ENCODE measurements at places on chromosomes 5 and 9.

DNA sequence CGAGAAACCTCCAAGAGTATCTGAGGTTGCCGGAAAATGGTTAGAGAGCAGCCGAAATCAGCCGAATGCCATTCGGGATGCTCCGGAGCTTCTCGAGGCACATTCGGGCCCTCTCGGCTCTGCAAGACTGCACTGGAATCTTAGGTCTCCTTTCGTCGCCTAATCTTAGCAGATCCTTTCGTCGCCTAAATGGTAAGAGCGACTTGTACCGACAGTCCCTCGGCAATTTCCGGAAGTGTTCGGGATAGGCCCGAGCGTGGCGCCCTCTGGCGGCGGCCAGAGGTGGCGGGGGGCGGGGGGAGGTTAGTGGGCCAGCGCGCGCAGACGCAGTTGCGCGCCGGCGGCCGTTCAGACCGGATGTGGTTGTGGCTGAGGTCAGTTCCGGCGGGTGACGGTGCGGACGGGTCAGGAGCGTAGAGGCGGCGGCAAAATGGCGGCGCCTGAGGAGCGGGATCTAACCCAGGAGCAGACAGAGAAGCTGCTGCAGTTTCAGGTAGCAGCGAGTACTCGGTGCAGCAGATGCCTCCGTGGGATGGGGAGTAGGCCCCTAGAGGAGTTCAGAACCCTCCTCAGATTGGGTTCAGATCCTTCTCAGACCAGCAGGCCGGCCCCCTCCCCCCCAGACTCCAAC, at the start of gene FAF2:
Gene FAF2, plus strand, starts transcription at position 408 of the 631 bp plus-strand sequence. Its CDS starts 23 bp downstream, at position 431.
- peak; percentile 98 for DNase-seq

- DNase-seq, result no peak
These were observed 9.1 kb downstream of the IL31RA start for GRCh38 chr5:55860288-55860687.

GRCh38 chr5:176400382-176401156, 12.0 kb downstream of the HIGD2A start:
- DNase-seq, result no peak

DNA sequence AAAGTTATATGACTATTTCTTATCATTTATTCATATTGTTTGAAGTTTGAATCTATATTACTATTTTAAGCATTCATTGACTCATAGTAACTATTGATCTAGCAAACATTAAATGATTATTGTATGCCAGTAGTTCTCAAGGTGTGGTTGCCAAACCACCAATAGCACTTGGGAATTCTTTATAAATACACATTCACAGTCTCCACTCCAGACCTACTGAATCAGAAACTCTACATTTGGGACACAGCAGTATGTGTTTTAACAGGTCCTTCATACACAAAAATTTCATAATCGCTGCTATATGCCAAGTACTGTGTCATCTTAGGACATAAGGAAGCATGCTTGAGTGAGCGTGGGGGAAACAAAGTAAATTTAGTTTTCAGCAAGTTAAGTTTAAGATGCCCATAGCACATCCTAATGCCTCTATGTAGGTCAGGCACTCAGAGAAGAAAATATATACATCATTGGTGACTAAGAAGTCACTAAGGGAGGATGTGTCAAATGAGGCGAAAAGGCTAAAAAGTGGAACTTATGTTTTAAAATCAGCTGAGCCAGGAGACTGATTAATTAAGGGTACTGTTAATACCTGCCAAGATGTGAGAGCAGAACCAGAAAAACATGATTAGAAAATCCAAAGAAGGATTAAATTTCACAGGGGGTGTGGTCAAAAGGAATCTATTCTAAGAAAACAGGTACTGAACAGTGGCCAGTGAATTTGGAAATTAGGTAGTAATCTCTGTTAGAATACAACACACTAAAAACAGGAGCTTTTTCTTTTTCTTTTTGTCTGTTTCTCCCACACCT, 340.8 kb downstream of the HCN1 start:
- DNase-seq, result no peak

GRCh38 chr5:91487420-91487819, 104.3 kb upstream of the ARRDC3 start:
- DNase-seq, result no peak

DNA sequence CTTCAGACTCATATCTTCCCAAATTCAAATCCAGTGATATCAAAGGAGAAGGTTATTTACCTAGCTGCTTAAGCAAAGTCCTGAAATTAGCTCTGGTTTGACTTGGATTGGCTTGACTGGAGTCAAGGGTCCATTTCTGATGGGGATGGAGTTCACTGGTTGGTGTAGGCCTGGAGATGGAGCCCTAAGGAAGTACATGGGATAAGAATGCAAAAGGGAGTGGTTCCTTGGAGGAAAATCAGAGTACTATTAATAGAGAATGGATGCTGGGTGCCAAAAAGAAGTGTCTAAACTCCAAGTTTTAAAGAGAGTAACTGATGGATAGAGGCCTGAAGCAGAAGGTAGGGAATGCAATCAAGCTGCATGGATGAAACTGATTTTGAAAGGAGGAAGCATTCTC, 13.8 kb downstream of the TXNDC8 start:
- DNase-seq, result no peak

DNA sequence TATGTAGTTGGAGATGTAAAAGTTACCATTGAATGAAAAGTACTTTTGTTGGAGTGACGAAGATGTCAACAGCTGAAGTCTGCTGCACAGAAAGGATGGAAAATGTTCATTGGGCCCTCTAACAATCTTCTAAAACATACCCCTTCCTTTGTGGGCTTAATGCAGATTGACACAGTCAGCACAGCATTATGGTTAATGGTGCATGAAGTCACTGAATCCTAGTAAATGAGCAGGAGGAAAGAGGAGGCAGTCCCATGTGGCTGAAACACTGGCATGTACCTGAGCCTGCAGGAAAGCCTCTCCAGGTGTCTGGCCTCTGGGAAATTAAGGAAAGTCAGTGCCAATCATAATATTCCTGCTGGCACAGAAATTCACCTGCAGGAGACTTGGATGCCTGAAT, 153.8 kb downstream of the ARL15 start:
- no peak for DNase-seq

GRCh38 chr5:127785098-127785927, 82.1 kb downstream of the CCDC192 start:
- DNase-seq, result peak; percentile 84

GRCh38 chr9:133572821-133573361, 36.3 kb downstream of the FAM163B start:
- DNase-seq, result no peak

DNA sequence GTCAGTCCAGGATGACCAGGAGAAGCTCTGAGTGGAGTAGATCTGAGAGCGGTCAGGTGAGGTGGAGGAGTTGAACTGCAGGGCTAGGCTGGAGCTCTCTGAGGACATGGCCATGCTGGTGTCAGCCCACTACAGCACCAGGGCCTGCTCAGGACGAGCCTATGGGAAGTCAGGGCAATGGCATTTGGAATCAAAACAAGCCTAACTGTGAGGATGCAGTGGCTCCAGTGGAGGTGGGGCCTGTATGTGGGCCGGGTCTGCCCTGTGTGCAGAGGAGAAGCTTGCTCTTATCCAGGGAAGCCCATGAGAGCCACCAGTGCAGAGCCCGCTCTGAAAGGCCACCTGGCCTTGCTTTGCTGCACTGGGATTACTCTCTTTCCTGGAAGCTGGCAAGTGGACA, 11.1 kb downstream of the CXCL14 start:
- DNase-seq, result no peak

DNA sequence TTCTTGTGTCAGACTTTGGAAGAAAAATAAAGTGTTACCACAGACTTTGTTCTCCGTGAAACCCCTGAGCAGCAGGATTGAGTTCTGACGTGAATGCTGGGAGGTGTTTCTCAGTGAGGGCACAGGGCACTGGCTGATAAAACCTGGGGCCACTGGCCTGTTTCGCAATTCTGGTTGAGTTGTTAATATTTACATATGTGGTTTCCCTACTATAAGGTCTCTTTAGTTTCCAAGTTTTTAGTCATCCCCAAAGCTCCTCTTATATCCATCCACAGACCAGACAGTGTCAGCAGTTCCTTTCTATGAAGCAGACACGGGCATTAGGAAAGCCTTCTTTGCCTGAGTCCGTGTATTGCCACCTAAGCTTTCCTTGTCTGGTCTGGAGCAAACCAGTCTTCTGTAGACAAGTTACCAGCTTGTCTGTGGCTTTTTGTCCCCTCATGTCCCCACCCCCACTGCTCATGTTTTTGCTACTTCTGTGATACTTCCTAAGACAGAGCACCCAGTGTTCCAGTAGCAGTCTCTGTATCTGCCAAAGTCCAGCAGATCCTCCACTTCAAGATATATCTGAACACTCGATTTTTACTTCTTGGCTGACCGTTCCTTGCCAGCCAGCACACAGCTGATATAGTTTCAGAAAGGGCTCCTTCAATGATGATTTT, 42.0 kb downstream of the ACO1 start:
- DNase-seq, result peak; percentile 46

GRCh38 chr5:69004676-69005075, 89.1 kb upstream of the SLC30A5 start:
- DNase-seq, result no peak

DNA sequence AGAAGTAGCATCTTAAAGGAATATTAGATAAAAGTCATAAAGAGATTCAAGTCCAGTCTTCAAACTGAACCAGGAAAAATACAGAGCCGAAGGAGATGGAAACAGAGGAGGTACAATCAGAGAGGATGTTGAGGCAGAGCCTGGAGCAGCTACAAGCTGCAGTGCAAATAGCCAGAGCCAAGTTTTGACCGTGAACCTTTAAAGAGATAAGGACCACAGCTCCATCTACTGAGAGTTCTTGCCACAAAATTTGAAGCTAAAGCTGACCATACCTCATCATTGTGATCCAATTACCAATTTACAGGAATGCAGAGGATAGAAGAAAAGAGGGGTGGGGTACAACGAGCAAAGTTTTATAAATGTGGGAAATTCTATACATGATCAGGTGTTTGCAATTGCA, 10.4 kb upstream of the DEPDC1B start:
- DNase-seq, result no peak

GRCh38 chr9:120324996-120325642, 254.8 kb downstream of the CDK5RAP2 start:
- no peak for DNase-seq

- no peak for DNase-seq
These were observed 498.9 kb upstream of the WWC1 start for GRCh38 chr5:167792514-167792913.

DNA sequence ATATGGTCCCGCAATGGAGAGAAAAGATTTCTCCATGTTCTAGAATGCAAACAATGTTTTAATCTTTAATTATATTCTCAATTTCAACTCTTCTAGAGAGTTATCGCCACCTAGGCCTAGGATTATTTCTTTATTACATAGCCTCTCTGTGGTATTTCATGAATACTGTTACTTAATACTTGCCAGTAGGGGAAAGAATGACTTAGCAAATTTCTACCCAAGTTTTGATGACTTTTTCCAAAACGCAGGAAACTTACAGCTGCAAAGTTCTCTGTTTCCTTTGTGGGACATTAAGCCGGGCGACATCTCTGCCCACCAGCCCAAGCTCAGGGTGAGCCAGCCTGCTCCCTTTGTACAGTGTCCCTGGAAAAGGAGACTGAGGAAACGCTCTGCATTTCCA, 73.8 kb downstream of the MED27 start:
- no peak for DNase-seq

DNA sequence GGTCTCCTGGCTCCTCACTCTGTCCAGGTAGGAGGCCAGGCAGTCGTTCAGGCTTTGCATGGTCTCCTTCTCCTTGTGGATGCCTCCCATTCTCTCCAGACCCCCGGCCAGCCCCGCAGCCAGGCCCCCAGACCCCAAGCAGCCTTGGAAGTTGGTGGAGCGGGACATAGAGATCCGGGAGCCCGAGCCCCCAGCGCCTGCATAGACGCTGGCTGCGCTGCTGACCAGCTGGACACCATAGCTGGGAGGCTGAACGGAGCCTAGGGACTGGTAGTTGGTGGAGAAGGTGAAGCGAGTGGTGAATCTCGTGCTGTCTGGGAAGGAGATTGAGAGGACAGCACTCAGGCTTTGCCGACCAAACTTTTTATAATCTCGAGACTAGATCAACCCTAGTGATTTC, 35.9 kb downstream of the FOXI1 start:
- no peak for DNase-seq

DNA sequence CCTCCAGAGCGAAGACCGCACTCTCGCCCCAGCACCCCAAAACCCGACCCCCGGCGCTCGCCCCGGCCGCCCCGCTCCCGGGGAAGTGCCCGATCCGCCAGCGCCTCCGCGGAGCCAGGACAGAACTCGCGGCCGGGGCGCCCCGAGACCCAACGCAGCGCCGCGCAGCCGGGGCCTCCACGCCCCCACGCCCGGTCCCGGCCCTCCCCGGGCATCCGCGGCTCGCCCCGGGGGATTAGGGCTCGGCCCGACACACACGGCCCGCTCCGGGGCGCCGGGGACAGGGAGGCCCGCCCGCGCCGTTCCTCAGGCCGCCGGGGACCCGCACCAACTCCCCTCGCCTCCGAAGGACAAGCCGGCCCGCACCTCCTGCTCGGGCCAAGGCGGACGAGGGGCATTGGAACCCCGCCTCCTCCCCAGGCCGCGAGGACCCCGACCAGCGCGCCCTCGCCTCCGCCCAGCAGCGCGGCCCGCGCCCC, 544 bp downstream of the FNBP1 start:
- DNase-seq, result no peak

DNA sequence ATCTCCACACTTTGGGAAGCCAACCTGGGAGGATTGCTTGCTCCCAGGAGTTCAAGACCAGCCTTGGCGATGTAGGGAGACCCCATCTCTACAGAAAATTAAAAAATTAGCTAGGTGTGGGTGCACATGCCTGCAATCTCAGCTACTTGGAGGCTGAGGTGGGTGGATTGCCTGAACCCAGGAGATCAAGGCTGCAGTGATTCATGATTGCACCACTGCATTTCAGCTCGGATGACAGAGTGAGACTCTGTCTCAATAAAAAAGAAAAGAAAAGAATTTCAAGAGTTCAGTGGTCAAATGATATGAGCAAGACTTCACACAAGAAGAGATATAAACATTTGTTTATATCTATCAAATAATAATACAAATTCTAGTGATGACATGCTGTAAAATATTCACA, 23.0 kb upstream of the MTAP start:
- DNase-seq, result no peak

GRCh38 chr9:18743421-18743820, 269.5 kb downstream of the ADAMTSL1 start:
- DNase-seq, result no peak

DNA sequence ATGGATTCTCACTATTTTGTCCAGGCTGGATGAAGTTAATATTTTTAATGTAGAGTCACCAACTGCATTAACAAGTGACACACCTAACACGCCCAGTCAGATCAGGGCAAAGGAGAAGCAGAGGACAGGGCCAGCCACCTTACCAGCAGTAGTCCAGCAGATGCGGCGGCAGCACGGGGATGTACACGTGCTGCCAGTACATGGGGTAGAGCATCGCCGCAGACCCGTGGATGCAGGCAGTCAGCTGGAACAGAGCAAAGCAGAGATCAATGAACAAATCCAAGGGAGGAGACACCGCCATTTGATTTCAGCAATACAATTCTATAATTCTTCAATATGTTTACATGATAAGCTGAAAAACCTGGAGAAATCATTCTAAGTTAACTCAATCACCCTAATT, 274.2 kb downstream of the CRB2 start:
- DNase-seq, result no peak

DNA sequence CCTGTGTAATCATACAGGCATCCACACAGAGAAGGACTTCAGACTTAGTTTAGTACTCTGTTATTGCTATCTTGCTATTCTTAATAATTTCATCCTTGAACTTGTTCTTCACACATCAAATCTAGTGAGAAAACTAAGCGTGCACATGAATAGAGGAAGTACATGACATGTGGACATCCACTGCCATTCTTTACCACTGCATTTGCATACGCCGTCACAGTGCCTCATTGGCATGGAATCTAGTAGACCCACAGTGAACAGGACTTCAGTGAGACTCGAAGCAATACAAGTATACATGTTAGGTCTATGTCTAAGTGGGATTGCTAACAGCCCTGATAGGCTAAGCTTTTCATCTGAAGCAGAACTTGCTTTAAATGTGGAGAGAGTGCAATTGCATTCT, 592.1 kb downstream of the TLE4 start:
- no peak for DNase-seq
